ENCODE measurements at places on chromosomes 13 and 19.

- peak; percentile 94 for DNase-seq
Measured at GRCh38 chr19:3036119-3036976, 7.3 kb upstream of the TLE2 start.

- DNase-seq: no peak
Measured at GRCh38 chr19:51147663-51148062, 5.6 kb downstream of the SIGLEC7 start.

GRCh38 chr13:109862627-109863026 lies 76.2 kb upstream of the IRS2 start:
- no peak for DNase-seq

DNA sequence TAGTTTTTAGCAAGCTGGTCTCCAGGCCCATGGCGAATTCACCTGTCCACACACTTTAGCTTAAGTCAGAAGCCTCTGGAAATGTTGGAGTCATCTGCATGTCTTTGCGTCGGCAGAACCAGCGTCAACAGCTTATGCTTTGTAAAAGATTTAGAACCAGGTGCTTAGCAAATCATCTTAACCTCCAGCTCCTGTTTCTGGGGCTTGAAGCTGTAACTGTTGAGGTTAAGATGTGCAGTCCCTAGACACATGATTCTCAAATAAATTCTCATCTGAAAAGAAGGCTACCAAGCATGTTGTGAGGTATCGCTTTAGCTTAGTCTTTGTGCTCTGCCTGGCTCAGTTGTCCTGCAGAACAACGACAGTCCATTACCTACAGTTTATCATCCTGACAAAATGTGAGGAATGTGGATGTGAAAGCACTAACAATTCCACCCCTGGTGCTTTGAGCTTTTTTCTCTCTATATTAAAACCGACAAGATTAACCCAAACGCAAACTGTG lies 4.4 kb downstream of the EFNB2 start:
- DNase-seq: no peak

GRCh38 chr19:48858984-48859710 lies 9.3 kb downstream of the PLEKHA4 start:
- peak; percentile 59 for DNase-seq

GRCh38 chr13:79190932-79191331 lies 215.1 kb downstream of the RBM26 start:
- DNase-seq: peak; percentile 10

- DNase-seq: no peak
Measured at GRCh38 chr19:49857061-49857837, 6.3 kb downstream of the PTOV1 start.

DNA sequence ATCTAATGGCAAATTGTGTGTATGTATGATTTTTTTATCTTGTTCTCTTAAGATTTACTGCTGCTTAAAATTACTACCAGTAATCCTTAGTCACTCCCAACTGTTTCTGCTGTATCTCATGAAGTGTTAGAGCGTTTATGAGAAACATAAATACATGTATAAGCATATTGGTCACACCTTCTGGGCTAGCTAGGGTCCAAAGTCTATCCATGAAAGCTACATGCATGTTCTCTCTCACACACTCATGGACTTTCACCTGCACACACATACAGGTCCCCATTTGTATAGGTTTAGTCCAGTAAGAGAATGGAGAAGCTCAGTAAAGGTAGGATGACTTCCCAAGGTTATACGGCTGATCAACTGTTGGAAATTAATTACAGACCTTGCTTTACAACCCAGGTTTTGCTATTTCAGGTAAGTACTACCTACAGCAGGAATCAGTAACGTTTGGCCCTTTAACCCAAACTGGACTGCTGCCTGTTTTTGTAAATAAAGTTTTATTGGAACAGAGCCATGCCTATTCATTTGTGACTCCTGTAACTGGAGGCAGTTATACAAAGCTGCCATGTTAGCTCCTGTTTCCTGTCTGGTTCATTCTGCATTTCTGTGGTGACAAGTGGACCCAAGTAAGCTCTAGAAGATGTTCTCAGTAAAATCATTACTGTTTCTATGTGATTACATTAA lies 15.3 kb downstream of the METTL21C start:
- no peak for DNase-seq

- DNase-seq: no peak
Measured at GRCh38 chr19:48896191-48896720, 2.3 kb downstream of the TULP2 start.

GRCh38 chr13:114077933-114078325 lies 54.5 kb downstream of the RASA3 start:
- no peak for DNase-seq

DNA sequence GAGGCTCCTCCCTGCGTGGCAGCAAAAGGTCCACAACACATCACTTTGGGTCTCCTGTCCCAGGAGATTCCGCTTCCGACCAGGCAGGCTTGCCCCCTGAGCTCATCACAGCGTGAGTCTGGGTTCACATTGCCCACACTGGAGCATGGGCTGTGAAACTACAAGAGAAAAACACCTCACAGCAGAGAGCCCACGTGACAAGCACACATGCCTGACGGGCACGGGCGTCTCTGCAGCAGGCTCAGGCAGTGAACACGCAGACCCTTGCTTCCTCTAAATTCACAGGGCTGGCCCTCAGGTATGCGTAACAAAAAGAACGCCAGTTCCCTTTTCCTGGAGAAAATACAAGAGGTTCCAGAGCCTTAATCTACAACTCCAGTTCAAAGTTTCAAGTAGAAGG lies 41.9 kb downstream of the RASA3 start:
- no peak for DNase-seq

GRCh38 chr13:47603365-47603764 lies 397.7 kb downstream of the SUCLA2 start:
- DNase-seq: no peak

DNA sequence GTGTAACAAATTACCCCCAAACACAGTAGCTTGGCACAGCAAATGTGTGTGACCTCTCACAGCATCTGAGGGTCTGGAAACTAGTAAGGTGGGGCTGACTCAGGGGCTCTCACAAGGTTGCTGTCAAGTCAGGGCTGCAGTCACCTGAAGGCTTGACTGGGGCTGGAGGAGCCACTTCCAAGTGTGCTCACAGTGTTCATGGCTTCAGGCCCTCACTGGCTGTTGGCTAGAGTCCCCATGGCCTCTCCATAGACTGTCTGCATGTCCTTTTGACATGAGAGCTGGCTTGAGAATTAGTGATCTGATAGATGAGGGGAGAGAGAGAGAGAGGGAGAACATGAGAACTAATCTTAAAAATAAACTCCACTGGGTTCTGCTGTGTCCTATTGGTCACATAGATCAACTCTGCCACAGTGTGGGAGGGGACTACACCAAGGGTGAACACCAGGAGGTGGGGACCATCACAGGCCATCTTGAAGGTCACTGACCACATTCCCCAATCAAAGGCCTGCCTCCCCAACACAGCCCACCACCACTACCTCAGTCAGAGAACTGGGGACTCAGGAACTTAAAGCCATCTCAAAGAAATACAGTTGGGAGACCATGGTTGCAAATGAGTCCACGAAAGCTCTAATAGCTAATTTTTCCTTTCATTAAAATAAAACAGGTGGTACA lies 38.2 kb upstream of the KATNAL1 start:
- DNase-seq: no peak

GRCh38 chr13:75430436-75431209 lies 51.3 kb downstream of the TBC1D4 start:
- DNase-seq: no peak

DNA sequence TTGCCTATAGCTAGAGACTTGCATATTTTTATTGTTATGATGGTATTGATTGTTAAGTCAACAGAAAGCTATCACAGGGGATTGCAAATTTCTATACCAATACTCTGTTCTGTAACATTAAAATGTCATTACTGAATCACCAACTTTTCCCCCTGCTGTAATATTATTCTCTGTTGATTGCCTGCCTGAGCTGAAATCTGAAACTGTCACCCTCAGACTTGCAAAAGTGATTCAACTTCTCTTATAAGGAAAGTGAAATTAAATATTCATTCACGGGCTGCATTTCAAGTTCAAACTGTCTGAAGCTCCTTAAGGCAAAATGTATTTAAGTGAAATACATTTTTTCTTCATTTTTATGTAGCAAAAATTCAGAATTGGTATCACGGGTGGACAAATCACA lies 723.2 kb downstream of the PCDH9 start:
- DNase-seq: no peak

DNA sequence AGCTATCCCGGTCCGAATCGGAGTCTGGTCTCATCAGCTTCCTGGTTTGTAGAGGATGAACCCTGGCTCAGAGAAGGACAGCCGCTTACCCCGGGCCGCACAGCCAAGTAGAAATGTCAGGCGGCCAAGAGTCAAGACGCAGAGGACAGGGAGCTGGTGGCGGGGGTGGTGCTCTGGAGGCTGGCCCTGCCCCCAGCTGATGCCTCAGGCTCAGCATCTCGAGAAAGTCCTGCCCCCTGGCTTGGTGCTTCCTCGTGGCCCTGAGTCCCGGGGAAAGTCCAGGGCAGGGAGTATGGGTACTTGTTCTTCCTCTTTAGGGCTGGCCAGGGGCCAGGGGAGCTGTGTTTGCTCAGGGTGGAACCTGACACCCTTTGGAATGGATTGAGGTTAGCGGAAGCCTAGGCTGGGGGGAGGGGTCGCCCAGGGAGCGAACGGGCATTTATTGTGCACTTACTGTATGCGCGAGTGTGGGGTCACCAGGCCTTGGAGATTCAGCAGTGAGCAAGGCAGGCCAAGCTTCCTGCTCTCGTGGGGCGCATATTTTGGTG lies 2.2 kb downstream of the TJP3 start:
- DNase-seq: peak; percentile 98

DNA sequence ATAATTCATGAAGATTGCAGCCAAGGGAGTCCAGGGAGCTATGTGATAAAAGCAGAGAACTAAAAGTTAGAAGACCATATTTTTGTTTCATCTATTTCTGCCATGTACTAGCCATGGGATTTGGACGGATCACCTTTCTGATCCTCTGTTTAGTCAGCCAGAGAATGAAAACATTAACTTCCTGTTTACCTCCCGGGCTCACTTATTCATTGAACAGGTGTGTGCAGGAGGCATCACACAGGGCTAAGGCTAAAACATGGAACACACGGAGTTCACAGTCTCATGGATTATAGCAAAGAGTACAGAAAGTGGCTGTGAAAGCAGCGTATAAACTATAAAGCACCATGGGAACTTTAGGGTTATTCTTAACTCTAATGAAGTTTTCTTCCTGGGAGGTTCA lies 96.8 kb downstream of the GPR12 start:
- no peak for DNase-seq

GRCh38 chr13:37416291-37417059 lies 182.1 kb downstream of the POSTN start:
- DNase-seq: no peak

- DNase-seq: no peak
Measured at GRCh38 chr13:54536112-54536511, 1507.5 kb downstream of the OLFM4 start.

All from suppressor macrophage treated with lipopolysaccharide for 1 hour (primary cell).